ENCODE measurements at places on chromosomes 3 and 15.

- DNase-seq, result no peak
Observed at GRCh38 chr3:109098079-109098644, 19.8 kb downstream of the MORC1 start.

- DNase-seq, result no peak
Observed at GRCh38 chr3:59518283-59519055, 468.6 kb upstream of the CFAP20DC start.

DNA sequence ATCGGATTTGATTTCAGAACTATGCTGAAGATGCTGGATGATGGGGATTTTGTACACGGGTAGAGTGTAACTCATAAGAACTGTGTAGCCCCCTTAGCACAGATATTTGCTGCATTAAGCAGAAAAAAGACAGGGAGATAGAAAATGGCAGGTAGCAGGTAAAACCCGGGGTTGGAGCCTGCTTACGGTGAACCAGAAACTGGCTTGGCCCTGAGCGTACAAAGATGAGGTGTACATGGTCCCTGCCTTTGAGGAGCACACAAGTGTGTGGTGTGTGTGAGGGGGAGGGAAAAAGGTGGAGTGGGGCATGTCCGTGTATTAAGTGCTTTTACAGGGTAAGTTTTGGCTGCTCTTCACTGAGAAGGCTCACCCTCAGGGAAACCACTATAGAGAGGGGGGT, 3.5 kb downstream of the LPP start:
- no peak for DNase-seq

- peak; percentile 78 for DNase-seq
Observed at GRCh38 chr3:15557511-15557946, 36.0 kb upstream of the COLQ start.

- no peak for DNase-seq
Observed at GRCh38 chr15:73991260-73991659, 835 bp downstream of the STOML1 start.

- DNase-seq, result no peak
Observed at GRCh38 chr3:195899701-195900435, 8.5 kb downstream of the TNK2 start.

- DNase-seq, result no peak
Observed at GRCh38 chr15:29266052-29266582, 3.5 kb downstream of the NSMCE3 start.

DNA sequence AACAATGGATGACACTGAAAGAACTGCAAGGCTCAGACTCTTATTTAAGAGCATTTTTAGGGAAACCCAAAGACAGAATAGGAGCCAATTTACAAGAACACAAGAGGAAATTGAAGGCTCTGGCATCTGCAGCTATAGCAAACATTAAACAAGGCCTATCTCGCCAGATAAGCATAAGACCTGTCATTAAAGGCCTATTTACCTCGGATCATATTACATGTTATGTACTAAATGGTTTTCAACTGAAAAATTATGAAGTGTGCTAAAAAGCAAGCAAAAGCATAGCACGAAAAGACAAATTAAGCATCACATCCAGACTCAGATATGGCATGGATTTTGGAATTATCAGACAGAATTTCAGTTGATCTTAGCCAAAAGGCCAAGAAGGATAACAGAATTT, 617.1 kb downstream of the SQOR start:
- DNase-seq, result no peak

DNA sequence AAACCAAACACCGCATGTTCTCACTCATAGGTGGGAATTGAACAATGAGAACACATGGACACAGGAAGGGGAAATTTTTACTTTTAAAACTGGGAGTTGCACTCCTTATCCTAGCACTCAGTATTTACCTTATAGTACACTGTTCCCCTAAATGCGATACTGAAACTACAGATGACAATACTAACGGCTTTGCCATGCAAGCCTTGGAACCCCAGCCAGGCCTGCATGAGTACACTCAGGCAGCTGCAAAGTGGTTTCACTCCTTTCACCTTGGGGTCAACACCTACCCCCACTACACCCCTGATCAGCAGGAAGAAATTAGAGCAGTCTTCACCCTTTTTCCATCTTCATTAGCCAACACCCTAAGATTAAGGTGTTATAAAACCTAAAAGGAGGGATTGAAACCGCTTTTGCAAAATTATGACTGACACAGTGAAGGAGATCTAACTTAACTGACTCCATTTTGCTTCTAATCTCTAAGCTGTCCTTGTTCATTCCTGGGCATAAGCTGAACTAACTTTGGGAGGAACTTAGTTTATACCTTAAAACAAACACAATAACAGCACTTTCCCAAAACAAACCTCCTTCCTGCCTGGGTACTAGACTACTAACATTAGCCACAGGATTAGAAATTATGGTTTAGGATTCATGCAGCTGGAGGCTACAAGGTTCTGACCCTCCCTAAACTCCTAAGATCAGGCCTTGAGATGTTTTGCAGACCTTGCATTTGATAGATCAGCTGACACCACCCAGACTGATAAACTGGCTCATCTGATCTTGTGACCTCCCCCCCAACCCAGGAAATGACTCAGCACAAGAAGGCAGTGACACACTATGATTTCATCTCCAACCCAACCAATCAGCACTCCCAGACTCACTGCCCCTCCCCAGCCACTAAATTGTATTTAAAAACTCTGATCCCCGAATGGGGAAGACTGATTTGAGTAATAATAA, 452.1 kb upstream of the PPP2R3A start:
- no peak for DNase-seq

- no peak for DNase-seq
Observed at GRCh38 chr3:109853077-109853731, 515.9 kb upstream of the DPPA4 start.

DNA sequence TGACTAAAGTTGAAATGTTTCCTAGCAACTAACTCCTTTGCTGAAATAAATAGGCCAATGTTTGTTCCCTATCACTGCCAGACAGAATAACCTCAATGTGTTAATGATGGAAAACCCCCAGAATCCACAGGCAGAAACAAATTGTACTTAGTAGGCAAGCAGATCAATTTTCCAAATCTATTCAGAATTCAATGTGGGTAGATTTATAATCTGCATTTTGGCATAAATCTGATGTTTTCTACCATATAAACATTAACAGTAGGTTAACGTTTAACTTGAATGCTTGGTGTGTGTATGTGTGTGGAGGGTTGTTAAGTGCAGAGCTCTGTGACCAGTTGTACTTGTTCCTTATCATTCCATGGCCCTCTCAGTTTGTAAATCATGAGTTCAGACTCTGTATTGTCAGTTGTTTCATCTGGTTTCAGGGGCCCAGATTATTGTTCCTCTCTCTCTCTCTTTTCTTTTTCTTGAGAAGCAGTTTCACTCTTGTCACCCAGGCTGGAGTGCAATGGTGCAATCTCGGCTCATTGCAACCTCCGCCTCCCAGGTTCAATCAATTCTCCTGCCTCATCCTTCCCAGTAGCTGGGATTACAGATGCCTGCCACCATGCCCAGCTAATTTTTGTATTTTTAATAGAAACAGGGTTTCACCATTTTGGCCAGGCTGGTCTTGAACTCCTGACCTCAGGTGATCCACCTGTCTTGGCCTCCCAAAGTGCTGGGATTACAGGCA, 32.8 kb downstream of the PLSCR1 start:
- DNase-seq, result no peak

- no peak for DNase-seq
Observed at GRCh38 chr15:52146261-52146660, 33.7 kb upstream of the BCL2L10 start.

DNA sequence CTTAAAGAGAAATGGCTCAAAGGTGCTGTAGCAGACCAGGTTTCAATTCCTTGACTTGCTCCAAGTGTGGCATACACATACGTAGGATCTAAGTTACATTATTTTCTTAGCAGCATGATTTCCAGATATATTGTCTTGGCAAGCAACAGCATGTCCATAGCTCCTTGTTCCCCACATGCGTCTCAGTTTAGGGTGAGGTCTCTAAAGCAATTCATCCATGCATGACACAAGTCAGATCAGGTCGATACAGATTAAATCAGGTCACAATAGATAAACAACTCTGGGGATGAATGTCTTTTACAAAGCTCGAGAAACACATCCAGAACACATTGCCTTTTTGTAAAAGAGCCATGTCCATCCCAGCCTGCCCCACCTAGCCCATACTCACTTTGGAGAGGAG, 108.9 kb upstream of the ABHD17C start:
- no peak for DNase-seq

- no peak for DNase-seq
Observed at GRCh38 chr3:4491855-4492207, 1.3 kb upstream of the ITPR1 start.

DNA sequence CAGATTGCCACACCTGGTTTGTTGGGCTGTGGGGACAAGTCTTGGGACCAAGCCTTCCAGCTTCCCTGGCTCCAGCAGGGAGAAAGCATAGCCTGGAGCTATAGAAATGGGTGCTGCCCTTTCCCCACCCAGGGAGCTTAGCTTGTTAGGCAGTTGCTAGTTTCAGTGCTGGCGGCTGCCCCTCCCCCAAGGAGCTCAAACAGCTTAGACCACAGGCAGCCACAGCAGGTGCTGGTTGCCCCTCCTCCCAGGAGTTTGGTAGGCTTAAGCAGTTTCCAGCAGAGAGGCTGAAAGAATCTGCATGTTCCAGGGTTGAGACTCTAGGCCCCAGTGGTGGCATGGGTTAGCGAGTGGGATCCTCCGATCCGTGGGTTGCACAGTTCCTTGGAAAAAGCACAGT, 889.7 kb downstream of the IGSF11 start:
- no peak for DNase-seq

DNA sequence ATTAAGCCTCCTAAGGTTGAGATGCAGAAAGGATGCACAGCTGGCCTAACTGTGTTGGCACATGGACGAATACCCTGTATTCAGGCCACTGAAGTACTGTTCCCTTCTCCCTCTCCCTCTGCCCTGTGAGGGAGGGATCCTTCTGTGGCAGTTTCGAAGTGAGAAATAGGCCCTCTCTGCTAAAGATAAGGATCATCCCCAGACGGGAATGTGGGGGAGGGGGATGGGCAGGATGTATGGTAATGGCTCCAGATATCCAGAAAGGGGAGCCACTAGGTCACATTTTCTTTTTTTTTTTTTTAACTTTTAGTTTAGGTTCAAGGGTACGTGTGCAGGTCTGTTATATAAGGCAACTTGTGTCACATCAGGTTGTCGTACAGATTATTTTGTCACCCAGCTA, 463.1 kb downstream of the TBL1XR1 start:
- DNase-seq, result no peak

DNA sequence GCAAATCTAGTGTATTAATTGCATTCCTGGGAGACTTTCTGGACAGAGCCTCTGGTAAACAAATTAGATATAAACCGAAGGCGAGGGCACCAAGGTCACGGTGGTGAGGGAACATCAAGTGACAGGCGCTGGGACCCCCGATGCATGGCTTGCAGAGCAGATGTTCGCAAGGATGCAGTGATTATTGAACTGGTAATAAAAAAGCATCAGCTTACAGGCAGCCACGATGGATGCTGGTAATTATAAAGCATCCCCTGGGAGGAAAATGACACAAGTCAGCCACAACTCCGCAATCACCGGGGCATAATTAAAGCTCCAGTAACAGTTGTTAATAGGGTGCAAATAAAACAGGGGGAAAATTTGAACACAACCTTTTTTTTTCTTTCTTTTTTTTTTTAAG, 231.1 kb upstream of the DPH6 start:
- DNase-seq, result no peak

DNA sequence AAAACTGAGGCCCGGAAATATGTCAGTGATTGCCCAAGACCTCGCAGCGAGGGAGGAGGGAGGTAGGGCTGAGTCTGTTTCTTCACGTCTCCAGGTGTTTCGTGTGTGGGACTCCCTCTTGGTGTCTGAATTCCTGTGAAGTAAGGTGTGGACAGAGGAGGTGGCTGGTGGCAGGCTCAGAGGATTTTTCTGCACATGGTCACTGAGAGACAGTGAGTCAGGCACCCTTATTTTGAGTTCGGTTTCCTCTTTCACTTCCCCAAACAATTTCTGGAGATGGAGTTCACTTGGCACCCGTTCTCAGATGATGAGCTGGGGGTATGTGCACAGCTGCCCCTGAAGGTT, 46.3 kb upstream of the VPS8 start:
- no peak for DNase-seq

DNA sequence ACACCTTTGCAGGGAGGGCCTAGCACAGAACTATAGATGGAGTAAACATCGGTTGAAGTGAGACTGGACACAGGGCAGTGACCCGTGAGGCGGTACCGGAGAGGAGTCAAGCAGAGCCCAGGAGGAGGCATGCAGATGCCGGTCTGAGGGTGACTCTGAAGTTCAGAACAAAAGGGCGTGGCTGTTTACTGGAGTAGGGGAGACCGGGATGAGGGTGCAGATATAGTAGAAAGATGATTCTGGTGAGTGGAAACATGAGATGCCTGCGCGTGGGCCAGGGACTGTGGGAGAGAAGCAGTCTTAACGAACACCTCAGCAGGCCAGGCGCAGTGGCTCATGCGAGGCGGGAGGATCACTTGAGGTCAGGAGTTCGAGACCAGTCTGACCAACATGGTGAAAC, 113.1 kb downstream of the NSMCE3 start:
- DNase-seq, result no peak

GRCh38 chr3:45188719-45189659, 37.1 kb downstream of the TMEM158 start:
- no peak for DNase-seq

GRCh38 chr15:57873564-57874209, 167.2 kb downstream of the POLR2M start:
- DNase-seq, result no peak

- peak; percentile 46 for DNase-seq
Observed at GRCh38 chr15:99439524-99439835, 126.3 kb upstream of the MEF2A start.

DNA sequence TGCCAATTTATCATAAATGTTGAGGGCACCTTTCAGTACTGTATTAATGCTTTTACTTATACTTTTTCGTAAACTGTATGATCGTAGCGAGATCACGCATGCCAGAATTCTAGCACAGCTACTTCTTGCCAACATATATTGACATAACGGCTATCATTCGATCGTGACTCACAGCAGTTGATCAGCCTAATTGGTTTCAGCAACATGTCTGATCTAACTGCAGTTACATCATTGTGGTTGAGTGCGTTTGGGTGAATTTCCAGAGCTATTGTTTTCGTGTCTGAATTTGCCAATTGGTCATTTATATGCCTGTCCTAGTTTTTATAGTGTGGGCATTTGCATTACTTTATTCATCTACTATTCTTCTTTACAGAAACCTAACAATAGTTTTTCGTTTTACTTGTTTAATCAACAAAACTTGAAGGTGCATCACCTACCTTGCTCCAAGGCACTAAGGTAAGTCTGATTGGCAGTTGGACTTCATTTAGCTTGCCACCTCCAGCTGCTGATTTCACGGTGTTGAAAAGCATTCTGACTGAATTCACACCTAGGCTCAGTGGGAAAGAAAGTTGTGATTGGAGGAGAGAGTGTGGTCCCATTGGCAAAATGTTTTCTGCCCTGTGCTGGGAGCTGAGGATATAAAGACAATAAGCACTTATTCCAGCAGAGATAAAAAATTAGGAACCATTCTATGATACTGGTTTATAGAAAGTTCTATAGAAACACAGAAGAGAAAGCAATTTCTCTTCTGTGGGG, 120.9 kb upstream of the RGMA start:
- DNase-seq, result no peak

GRCh38 chr3:77147836-77148578, 108.1 kb downstream of the ROBO2 start:
- DNase-seq, result no peak

Measured in activated effector memory CD4-positive, alpha-beta T cell treated with anti-CD3 and anti-CD28 coated beads, Interleukin-2, amount 50 U/mL, for 16 hours (primary cell).